ENCODE measurements at places on chromosomes 7 and 10. TPM values are rescaled to one million over a fixed set of nuclear protein-coding genes. Genes with fewer than 3 reads are reported as not detected.
A peak's percentile ranks its signal among the peaks of the same experiment; 100 is the strongest.

Gene ANXA8L1
- total RNA-seq = 15.7 TPM

Gene DCLRE1A
- 7.1 TPM for total RNA-seq

Gene PDE6C
- total RNA-seq = not detected

Gene SPDYE1
- total RNA-seq = not detected

Gene AEBP1
- 82.5 TPM for total RNA-seq

Gene TAC1
- total RNA-seq = not detected

Gene AGMO
- not detected for total RNA-seq

Gene VPS37D
- total RNA-seq = 1.3 TPM

Gene PNLIPRP2
- total RNA-seq = not detected

Gene UBN2
- total RNA-seq = 23.4 TPM

DNA sequence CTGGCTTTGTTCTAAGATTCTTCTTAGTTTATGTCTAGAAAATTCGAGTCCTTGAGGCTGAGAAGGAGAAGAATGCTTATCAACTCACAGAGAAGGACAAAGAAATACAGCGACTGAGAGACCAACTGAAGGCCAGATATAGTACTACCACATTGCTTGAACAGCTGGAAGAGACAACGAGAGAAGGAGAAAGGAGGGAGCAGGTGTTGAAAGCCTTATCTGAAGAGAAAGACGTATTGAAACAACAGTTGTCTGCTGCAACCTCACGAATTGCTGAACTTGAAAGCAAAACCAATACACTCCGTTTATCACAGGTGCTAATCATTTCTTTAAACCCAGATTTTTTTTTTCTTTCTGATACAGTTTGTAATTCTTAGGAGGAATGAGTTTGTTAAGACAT is 6.7 kb downstream of the CEP55 start:
- no peak for DNase-seq
- no peaks in the 10 kb centered on the region for H3K36me3 ChIP-seq
- H3K27ac ChIP-seq = no peak overlapping the region
- H3K4me3 ChIP-seq = no peak overlapping the region
- H3K27me3 ChIP-seq = no peaks in the 10 kb centered on the region

DNA sequence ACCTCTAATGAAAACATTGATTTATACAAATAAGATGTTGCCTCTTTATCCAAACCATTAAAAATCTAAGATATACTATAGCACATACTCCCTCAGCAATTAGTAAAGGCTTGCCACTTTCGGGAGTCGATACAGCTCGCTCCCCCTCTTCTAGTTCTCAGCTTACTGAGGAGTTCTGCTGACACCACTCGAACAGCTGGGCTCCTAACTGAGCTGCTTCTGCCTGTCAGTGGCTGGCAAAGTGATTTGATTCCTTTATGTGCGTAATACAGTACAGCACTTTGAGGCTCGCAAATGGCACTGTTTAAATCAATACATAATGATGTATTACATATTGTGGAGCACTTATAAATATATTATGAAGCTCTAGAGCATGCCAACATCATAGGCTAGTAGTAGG is 241.8 kb downstream of the CREB5 start:
- H3K4me3 ChIP-seq = no peak overlapping the region
- no peaks in the 10 kb centered on the region for H3K36me3 ChIP-seq
- no peak overlapping the region for H3K27ac ChIP-seq
- no peak for DNase-seq
- no peaks in the 10 kb centered on the region for H3K27me3 ChIP-seq

GRCh38 chr7:90345595-90346335 is 751 bp upstream of the GTPBP10 start:
- H3K27me3 ChIP-seq = no peaks in the 10 kb centered on the region
- peak overlapping the region; percentile 66 for H3K4me3 ChIP-seq
- peaks cover 20% of the 10 kb centered on the region for H3K4me1 ChIP-seq
- no peak for DNase-seq
- no peaks in the 10 kb centered on the region for H3K36me3 ChIP-seq
- H3K27ac ChIP-seq = peak overlapping the region; percentile 86

DNA sequence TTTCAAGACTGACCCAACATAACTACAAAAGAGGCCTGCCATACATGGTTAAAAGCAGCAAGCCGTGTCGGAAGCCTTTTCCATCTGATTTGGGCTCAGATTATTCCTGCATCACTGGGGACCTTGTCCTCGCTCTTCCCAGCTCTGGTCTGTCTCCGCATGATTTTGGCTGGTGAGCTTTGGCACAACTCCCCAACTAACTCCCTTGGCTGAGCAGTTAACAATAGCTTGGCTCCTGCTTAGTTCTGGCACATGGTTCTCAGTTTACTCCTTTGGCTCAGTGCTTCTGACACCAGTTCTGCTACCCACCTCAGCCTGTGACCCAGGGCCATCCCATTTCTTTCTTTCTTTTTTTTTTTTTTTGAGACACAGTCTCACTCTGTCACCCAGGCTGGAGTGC is 17.0 kb downstream of the AGK start:
- no peak overlapping the region for H3K4me3 ChIP-seq
- peaks cover 28% of the 10 kb centered on the region for H3K36me3 ChIP-seq
- no peak overlapping the region for H3K27ac ChIP-seq
- no peaks in the 10 kb centered on the region for H3K4me1 ChIP-seq
- H3K27me3 ChIP-seq = no peaks in the 10 kb centered on the region

- no peak overlapping the region for H3K4me3 ChIP-seq
- no peak overlapping the region for H3K27ac ChIP-seq
- peaks cover 9% of the 10 kb centered on the region for H3K4me1 ChIP-seq
- H3K36me3 ChIP-seq = no peaks in the 10 kb centered on the region
- no peak for DNase-seq
Measured at GRCh38 chr7:148264933-148265557, 325.5 kb upstream of the C7orf33 start.

- H3K27me3 ChIP-seq = peaks cover 88% of the 10 kb centered on the region
- H3K36me3 ChIP-seq = no peaks in the 10 kb centered on the region
- H3K4me1 ChIP-seq = peaks cover 46% of the 10 kb centered on the region
- DNase-seq = no peak
- H3K27ac ChIP-seq = no peak overlapping the region
Measured at GRCh38 chr10:93070378-93071176, 3.1 kb upstream of the CYP26A1 start.

DNA sequence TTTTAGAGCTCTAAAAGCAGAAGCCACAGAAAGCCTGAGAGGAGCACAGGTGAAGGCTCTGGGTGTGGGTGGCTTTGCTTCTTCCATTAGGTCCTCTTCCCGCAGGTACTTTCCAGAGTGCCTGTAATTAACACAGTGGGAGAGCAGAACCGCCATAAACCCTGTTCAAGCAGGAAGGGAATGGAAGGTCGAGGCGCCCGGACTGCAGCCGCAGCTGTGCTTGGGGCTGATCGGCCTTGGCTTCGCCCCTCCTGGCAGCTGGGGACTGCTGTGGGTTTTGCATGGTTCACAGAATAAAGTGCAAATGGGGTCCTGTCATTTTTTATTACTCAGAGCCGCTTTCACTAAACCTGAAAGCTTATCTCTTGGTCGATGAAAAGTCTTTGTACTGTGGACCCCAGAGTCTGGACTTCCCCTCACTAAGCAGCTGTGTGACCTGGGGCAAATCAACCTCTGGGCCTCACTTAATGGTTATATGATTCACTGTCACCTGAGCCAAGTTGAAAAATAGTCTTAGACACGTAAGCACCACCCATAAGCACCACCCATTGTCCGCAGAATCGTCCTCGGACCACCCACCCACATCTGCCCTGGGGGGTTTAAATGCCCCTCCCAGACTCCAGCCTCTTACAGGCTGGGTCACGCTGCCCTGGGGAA is 100.9 kb downstream of the XRCC2 start:
- no peaks in the 10 kb centered on the region for H3K36me3 ChIP-seq
- H3K4me3 ChIP-seq = no peak overlapping the region
- no peaks in the 10 kb centered on the region for H3K4me1 ChIP-seq
- no peak for DNase-seq

- DNase-seq = no peak
- no peaks in the 10 kb centered on the region for H3K27me3 ChIP-seq
- no peaks in the 10 kb centered on the region for H3K36me3 ChIP-seq
- H3K27ac ChIP-seq = no peak overlapping the region
- H3K4me1 ChIP-seq = no peaks in the 10 kb centered on the region
Measured at GRCh38 chr7:112580717-112581435, 100.1 kb downstream of the LSMEM1 start.

- H3K27ac ChIP-seq = no peak overlapping the region
- no peaks in the 10 kb centered on the region for H3K27me3 ChIP-seq
- no peaks in the 10 kb centered on the region for H3K36me3 ChIP-seq
- H3K4me3 ChIP-seq = no peak overlapping the region
- no peaks in the 10 kb centered on the region for H3K4me1 ChIP-seq
- no peak for DNase-seq
Measured at GRCh38 chr10:116567335-116567734, 21.6 kb downstream of the PNLIP start.

DNA sequence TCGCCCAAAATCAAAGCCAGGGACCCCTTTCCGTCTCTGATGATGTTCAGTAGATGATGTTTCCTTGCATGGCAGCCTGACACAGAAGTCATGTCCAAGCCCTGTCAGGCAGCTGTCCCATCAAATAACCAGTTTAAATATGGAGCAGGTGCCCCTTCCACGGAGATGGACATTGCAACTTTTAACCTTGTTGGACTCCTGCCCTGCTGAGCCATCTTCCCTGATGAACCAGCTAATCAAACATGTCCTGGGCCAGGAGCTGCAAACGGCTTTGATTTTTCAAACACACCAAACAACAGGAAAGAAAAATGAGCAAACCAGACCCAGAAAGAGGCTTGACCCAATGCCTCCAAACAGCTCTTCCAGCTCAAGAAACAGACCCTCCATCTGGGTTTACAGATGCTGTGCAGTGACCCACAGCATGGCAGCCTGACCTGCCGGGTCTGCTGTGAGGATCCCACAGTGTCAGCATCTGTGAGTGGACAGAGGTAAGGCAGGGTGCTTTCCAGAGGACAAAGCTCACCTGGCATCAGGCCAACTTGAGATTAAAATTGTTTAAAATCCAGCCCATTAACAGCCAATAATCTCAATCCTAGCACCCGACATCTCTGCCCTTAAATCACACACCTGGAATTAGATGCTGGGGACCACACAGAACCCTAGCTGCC is 372.6 kb downstream of the GRID1 start:
- H3K4me3 ChIP-seq = no peak overlapping the region
- no peaks in the 10 kb centered on the region for H3K4me1 ChIP-seq
- H3K27me3 ChIP-seq = no peaks in the 10 kb centered on the region
- no peaks in the 10 kb centered on the region for H3K36me3 ChIP-seq
- DNase-seq = no peak
- H3K27ac ChIP-seq = no peak overlapping the region

- H3K4me3 ChIP-seq = no peak overlapping the region
- H3K36me3 ChIP-seq = no peaks in the 10 kb centered on the region
- DNase-seq = no peak
- no peaks in the 10 kb centered on the region for H3K4me1 ChIP-seq
- no peaks in the 10 kb centered on the region for H3K27me3 ChIP-seq
Measured at GRCh38 chr7:63080406-63080805, 918.2 kb upstream of the ZNF722 start.

DNA sequence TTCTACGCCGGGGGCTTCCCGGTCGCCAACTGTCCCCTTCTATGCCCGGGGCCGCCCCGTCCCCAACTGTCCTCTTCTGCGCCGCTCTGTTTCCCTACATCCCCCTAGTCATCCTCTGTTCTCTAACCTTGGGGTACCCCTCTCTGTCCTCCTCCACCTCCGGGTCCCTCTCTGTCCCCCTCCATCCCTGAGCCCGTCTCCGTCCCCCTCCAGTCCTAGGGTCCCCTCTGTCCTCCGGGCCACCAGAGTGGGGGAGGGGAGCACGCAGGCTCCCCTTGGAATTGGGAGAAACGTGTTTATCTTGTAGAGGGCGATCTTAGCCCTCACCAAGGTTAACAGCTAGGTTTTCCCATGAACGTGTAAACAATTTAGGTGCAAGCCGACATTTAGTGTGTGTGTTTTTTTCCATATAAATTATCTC is 852 bp upstream of the KLF6 start:
- H3K27ac ChIP-seq = peak overlapping the region; percentile 100
- peaks cover 14% of the 10 kb centered on the region for H3K4me1 ChIP-seq
- no peak for DNase-seq
- peaks cover 14% of the 10 kb centered on the region for H3K36me3 ChIP-seq

- no peak for DNase-seq
- H3K4me1 ChIP-seq = no peaks in the 10 kb centered on the region
- no peak overlapping the region for H3K4me3 ChIP-seq
- no peak overlapping the region for H3K27ac ChIP-seq
- no peaks in the 10 kb centered on the region for H3K36me3 ChIP-seq
Measured at GRCh38 chr7:93171606-93172226, 23.5 kb upstream of the SAMD9L start.

GRCh38 chr7:7017707-7018280 is 164.6 kb upstream of the C1GALT1 start:
- H3K4me3 ChIP-seq = no peak overlapping the region
- no peak for DNase-seq
- H3K4me1 ChIP-seq = no peaks in the 10 kb centered on the region
- no peaks in the 10 kb centered on the region for H3K36me3 ChIP-seq
- H3K27ac ChIP-seq = no peak overlapping the region

GRCh38 chr10:114499630-114500190 is 95.4 kb upstream of the AFAP1L2 start:
- no peak for DNase-seq
- peaks cover 13% of the 10 kb centered on the region for H3K36me3 ChIP-seq
- H3K4me1 ChIP-seq = peaks cover 2% of the 10 kb centered on the region

DNA sequence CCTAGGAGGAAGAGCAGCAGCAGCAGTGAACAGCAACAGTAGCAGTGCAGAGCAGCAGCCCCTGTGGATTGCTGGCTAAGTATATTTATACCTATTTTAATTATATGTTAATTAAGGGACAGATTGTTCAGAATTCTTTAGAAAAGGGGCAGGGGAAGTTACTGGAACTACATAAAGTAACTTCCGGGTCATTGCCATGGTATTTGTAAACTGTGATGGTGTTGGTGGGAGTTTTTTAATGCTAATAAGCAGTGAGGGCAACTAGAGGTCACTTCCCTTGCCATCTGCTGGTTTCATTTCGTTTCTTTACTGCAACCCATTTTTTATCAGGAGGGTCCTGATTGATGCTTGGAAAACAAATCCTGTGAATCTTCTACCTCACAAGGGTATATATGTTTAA is 229.8 kb upstream of the PODXL start:
- no peaks in the 10 kb centered on the region for H3K27me3 ChIP-seq
- no peak overlapping the region for H3K4me3 ChIP-seq
- no peak overlapping the region for H3K27ac ChIP-seq
- H3K4me1 ChIP-seq = no peaks in the 10 kb centered on the region

DNA sequence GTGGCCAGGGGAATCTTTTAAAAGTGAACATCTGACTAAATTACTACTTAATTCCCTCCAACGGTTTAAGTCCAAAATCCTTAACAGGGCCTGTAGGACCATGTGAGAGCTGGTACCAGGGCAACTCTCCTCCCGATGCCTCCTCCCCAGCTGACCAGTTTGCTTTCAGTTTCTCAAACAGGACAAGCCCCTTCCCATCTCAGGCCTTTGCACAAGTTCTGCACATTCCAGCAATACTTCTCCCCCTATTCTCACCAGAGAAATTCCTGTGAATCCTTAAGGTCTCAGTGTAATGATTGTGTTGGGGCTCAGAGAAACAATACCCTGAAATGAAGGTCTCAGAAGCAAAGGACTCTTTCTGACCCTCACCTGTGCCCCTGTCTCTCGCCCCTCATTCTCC is 8.0 kb upstream of the CALHM1 start:
- peaks cover 14% of the 10 kb centered on the region for H3K4me1 ChIP-seq
- no peaks in the 10 kb centered on the region for H3K36me3 ChIP-seq
- no peak overlapping the region for H3K4me3 ChIP-seq
- DNase-seq = no peak

GRCh38 chr7:155972651-155973390 is 160.6 kb upstream of the SHH start:
- no peak for DNase-seq
- H3K4me3 ChIP-seq = no peak overlapping the region
- H3K27ac ChIP-seq = no peak overlapping the region
